T-cell (primary cell): ENCODE measurements at places on chromosomes 16 and 17. TPM values are rescaled to one million over a fixed set of nuclear protein-coding genes. Genes with fewer than 3 reads are reported as not detected.

CRYM gene
- 0.23 TPM for total RNA-seq

DNASE1L2 gene
- total RNA-seq: 0.75 TPM

TBC1D3E gene
- total RNA-seq: not detected

BAIAP3 gene
- 12.8 TPM for total RNA-seq

MIS12 gene
- 18.0 TPM for total RNA-seq

KRTAP1-5 gene
- total RNA-seq: not detected

SHBG gene
- not detected for total RNA-seq

MYH8 gene
- not detected for total RNA-seq

NPIPA5 gene
- total RNA-seq: 16.7 TPM

LGALS9B gene
- not detected for total RNA-seq

HBQ1 gene
- not detected for total RNA-seq

TMEM114 gene
- not detected for total RNA-seq

NPIPB13 gene
- total RNA-seq: 31.9 TPM
